ENCODE measurements at places on chromosomes 1 and 21.

GRCh38 chr1:63368131-63368530 is 704 bp downstream of the ALG6 start:
- DNase-seq = no peak

- no peak for DNase-seq
Observed at GRCh38 chr1:8004113-8004802, 21.9 kb downstream of the ERRFI1 start.

- peak; percentile 48 for DNase-seq
Observed at GRCh38 chr1:59146651-59147358, 150.1 kb upstream of the FGGY start.

DNA sequence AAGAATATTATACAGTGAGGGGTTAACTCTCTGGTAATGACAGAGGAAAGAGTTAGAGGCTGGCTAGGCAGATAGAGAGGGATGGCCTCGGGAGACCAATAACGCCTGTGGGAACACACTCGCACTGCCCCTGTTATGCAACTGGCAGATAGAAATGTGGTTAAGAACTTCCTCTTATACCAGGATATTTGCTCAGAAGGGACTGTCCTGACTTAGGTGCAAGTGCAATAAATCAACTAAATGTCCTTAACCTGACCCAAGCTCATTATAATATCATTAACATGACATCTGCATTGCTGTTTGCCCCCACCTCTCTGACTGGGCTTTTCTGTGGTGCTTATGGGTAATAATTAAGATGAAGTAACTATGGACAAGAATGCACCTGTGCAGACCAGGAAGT is 1518.0 kb downstream of the NCAM2 start:
- no peak for DNase-seq

DNA sequence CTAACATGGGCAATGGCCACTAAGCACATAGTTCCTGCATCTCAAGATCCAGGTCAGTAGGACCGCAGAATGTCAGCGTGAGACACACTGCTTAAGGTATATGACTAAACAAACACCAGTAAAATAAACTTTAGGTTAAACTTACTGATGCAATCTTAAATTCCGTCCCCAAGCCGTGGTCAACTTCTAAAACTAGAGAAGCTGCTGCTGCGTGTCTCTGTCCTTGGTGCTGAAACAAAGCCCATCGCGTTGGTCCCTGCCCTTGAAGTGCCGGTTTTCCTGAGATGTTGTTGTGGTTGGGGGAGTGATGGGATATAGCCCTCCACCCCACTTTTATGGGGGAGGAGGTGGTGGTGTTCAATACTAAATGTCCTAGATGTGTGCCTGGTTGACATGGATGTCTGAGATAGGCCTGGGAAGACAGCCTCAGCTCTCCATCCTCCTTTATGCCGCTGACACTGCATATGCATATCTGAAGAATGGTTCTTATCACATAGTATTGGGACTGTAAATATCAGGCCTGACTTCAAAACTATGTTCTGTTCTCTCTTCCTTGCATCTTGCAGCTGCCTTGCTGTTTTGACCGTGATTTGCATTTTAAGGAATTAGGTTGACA is 72.0 kb upstream of the KCNA3 start:
- peak; percentile 88 for DNase-seq

All from cardiac muscle cell (in vitro differentiated cells and primary cell).